ENCODE measurements at places on chromosomes 5 and 9.

GRCh38 chr5:161155451-161155850 lies 303.4 kb upstream of the ATP10B start:
- DNase-seq = no peak

DNA sequence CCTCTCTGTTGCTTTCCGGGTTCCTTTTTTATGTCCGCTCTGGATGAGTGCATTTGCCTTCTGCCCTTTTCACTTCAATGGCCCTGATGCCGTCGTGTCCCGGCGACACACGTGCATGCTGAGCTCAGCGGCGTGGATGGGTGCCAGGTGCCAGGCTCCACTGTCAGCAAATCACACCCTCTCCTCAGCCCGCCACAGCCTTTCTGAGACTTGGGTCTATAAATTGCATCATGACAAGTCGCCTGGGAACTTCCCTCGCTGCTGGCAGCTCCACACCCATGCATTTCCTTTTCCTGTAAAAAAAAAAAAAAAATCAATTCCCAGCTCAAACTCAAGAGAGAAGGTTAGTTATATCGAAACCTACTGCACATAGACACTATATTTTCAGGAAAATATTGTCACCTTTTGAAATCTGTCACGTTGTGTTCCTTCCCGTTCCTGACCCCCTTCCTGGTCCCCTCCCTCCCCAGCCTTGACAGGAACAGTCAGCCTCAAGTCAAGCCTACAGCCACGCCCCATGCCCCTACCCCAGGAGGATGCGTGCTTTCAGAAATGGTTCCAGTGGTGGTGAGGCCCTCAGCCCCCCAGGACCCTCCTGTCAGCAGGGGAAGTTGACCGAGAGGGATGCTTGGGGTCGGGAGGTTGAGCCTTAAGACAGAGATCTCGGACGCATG lies 110.3 kb upstream of the PTCH1 start:
- no peak for DNase-seq

- DNase-seq = no peak
These were observed 46.3 kb upstream of the CCDC112 start for GRCh38 chr5:115342590-115343377.

- no peak for DNase-seq
These were observed 18.9 kb downstream of the SQSTM1 start for GRCh38 chr5:179839328-179840256.

- DNase-seq = no peak
These were observed 59.9 kb downstream of the GRAMD2B start for GRCh38 chr5:126483156-126483555.

All from activated gamma-delta T cell treated with anti-CD3 and anti-CD28 coated beads, Interleukin-2, amount 50 U/mL, for 16 hours (primary cell).